ENCODE measurements at places on chromosomes 5 and 9.
A peak's percentile ranks its signal among the peaks of the same experiment; 100 is the strongest.

GRCh38 chr5:168401226-168401625 is 85.0 kb upstream of the RARS1 start:
- DNase-seq = no peak

DNA sequence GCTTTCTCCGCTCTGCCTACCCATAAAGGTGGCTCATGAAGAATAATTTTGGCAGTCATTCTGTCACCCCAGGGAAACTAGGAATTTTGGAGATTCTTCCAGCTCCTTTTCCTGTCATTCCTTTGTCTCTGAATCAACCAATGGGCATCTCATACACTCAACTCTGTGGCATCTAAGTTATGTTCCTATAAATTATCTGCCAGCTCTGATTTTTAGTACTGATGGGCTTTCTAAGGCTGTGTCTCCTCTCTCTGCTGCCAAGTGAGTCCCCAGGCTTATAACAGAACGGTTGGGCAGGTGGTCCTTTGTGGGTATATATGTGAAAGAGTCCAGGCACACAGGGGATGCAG is 226.8 kb downstream of the NMUR2 start:
- peak; percentile 47 for DNase-seq

DNA sequence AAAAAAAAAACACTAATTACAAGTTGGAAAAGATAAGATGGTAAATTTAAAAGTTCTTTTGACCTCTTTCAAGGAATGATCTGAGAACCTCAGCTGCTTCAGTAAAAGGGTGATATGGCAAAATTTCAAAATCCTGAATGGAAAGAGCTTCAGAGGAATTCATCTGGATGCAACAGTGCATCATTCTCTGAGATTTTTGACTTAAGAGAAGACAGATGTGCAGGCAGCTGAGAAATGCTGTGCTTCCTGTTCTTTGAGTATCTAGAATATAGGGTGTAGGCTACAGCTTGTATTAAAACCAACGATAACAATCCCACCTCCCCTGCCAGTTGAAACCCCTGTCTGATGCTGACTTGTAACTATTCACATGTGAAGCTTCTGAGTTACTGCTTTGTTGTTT is 6.2 kb downstream of the FRMPD1 start:
- no peak for DNase-seq

DNA sequence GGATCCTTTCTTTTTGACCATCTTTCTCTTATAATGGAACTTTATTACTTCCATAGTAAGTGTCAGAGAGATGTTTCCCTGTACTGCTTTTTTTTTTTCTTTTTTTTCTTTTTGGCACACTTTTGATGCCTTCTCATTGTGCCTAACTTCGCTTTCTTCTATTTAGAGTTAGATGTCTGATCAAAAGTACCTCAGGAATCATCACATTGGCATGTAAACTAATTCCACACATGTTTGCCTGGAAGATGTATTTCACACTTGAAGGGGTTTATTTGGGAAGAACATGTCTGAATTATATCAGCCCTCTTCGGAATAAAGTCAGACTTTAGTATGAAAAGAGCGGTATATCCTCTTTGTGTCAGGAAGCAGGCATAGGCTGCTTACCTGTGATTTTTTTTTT is 35.1 kb downstream of the SMARCA2 start:
- DNase-seq = no peak

DNA sequence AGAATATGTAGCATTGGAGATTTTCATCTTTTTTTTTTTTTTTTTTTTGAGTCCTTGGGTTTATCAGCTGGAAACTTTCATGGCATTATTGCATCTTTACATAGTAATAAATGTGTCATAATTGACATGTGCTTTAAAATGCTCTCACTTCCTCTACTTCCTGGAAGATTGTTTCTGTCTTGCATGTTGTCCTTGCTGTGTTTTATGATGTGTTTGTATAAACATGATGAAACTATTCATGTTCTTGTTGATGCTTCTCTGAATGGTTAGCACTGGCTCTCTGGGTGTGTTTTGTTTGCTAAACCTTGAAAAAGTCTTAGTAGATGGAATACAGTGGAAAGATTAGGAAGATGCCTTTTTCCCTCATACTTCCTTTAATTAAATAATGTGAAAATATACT is 87.9 kb downstream of the IQGAP2 start:
- DNase-seq = no peak

GRCh38 chr9:136729144-136729543 is 13.6 kb downstream of the LCN10 start:
- DNase-seq = no peak

DNA sequence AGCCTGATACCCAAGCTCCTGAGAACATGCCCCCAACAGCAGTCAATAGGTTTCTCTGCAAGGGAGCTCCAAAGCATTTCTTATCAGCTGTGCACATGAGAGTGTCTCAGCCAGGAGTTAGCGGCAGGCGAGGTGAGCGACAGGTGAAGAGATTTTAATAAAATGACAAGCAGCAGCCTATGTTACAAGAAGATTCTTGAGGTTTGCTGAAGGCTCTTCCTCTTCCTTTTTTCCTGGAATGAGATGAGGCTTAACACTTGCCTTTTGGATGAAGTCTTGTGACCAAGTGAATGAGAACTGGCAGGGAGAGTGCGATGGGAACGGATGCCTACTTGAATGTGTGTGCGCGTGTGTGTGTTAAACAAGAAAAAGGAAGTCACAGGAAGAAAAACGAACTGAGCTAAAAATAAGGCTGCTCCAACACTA is 76.1 kb downstream of the SHB start:
- no peak for DNase-seq

DNA sequence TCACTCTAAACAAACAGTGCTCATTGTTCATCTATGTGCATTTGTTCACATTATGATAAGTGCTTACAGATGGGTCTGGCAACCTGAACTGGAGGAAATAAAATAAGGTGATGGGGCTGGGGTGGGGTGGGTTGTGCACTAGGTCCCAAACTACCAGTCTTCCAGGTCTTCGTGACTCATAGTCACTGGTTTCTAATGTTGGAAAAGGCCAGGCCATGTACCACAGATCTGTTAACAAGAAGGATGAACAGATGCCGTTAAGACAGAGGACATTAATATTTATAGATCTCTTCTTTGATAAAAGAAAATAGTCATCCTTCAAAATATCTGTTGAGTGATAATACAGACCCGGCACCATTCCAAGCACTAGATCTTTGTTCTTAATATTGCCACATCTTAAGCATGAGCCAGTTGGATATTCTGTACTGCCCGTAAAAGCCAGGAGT is 71.4 kb upstream of the STARD4 start:
- no peak for DNase-seq

DNA sequence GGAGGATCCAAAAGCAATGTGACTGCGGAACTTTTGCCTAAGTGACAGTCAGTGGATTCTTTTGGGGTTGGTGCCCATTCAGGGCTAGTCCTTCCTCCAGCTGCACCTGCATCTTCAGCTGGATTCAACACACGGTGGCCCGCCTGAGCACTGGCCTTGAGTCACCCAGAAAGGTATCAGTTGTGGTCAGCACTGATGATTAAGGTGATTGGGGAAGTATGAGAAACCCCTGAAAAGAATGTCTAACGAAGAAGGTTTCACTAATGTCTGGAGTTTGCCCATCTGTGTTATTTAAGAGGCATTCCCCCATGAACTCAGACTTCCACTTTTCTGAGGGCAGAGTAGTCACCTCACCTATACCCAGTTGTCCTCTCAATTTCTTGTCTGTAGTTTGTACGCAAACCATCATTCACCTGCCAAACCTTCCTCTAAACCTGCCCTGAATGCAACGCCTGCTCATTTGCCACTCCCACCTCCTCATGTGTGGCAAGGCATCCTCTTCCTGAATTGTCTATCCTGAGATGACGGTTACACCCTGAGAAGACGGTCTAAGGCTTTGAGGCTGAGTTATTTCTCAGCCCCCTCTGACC is 27.2 kb downstream of the CSF2 start:
- no peak for DNase-seq

DNA sequence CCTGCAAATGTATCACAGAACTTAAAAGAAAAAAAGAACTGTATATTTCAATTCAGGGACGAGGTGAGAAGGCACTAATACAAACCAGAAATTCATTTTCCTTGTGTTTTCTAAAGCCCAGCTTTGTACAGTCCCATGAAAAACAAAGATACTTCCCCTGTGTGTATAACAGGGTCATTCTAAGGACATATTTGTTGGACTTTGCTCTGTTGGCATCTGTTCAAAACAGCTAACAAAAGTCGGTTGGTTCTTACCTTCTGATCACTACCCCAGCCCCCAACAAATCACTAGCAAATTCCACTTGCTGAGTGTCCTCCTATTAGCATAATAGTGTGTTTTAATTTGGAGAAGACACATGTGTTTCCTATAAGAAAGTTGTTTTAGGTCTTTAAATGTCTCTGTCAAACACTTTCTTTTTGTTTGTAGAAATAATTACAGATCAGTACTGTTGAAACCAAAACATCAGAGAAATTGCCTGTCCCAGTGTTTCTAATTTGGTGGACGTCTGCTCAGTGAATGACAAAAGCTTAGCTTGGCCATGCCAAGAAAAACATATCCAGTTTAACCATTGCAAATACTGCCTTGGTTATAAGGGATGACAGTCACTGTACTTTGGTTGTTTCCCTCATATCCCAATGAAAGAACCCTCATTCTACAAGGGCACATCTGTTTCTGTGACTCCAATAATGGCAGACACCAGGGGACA is 480.5 kb downstream of the EBF1 start:
- no peak for DNase-seq

DNA sequence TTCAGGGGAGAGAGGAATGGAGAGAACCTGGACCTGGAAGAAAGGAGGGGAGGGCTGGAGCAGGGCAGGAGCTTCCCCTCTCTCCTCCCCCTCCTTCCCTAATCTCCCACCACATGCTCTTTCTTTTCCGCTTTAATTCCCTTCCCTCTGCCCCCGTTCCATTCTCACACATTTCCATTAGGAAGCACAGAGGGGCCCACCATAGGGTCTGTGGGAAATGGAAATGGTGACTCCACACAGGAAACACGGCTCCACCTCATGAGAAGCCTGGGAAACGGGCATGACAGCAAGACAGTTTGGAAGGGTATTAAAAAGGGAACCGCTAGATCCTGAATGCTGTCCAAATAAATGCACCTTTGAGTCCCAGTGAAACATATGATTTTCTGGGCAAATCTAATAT is 64.9 kb upstream of the ENTREP1 start:
- no peak for DNase-seq

DNA sequence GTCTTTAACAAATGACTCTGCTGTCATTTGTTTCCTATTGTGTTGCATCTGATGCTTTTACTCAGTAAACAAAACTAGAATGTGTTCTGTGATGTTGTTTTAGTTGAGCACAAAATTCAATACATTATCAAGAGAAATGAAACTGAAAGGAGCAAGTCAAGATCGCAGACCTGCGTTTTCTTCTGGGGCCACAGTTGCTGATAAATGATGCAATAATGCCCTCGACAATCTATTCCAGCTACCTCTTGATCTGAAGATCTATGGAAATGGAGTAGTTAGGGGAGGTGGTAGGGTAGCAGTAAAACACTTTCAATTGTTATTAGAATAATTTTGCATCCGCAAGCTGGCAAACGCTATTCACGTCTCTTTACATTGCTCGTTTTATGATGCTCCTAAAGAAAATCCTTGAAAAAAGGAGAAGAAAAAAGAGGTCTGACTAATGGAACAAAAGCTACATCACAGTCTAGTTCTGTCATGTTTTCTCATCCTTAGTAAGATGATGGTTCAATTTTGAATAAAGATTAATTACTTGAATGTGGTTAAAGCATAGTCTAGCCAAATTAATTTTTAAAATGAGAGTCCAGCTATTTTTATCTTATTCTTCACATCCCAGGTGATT is 1.6 kb downstream of the ZNF366 start:
- DNase-seq = no peak

DNA sequence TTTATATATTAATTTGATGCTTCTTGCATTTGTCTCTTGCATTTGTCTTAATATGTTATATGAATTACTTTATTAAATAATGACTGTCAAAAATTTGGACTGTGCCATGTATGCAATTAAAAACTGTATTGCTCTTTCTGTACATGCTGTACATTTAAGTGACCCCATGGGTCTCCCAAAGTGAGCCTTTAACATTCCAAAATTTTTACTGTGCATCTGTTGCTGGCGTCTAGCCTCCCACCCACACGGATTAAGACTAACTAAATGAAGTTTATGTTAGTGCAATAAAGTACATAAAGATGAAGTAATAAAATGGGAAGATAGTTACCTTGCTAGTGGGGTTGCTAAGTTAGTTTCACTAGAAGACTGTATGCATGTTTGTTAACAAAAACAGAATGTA is 48.5 kb downstream of the ADAMTS19 start:
- DNase-seq = no peak

GRCh38 chr5:7348168-7348854 is 47.6 kb upstream of the ADCY2 start:
- DNase-seq = no peak

GRCh38 chr9:33245341-33245740 is 5.4 kb downstream of the SPINK4 start:
- DNase-seq = no peak

GRCh38 chr5:173890195-173890991 is 2.2 kb downstream of the CPEB4 start:
- peak; percentile 42 for DNase-seq

DNA sequence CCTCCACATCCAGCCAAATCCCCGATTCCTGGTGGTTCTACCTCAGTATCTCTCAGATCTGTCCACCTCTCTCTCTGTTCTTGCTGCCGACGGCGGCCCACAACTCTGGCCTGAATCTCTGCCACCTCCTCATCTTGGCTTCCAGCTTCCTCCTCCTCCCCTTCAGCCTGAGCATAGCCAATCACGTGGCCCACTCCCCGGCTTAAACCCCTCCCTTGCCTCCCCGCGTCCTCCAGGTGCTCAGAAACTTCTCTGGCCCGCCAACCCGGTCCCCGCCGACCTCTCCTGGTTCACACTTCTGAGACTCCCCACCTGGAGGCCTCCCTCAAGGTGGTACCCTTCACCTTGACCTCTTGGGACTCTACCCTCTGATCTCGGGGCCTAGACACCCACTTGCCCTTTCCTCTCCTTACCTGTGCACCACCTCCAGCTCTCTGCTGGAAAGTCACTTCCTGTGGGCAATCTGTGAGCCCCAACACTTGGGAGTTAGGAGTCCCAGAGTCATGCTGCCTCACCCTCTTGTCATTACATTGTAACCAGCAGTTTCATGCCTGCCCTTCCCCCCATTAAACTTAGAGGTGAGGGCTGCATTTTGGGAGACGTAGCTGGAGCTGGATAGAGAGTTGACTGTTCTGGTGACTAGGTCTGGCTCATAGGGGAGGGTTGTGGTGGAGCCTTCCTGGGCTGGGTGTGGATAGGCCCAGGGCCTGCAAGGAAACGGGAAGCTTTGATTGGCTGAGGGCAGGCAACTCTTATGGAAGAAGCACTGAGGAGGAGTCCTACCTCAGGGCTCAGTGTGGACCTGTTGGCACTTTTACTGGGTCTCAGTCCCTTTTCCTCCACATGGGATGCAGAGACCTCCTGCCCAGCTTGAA is 4.5 kb upstream of the SET start:
- DNase-seq = peak; percentile 51

DNA sequence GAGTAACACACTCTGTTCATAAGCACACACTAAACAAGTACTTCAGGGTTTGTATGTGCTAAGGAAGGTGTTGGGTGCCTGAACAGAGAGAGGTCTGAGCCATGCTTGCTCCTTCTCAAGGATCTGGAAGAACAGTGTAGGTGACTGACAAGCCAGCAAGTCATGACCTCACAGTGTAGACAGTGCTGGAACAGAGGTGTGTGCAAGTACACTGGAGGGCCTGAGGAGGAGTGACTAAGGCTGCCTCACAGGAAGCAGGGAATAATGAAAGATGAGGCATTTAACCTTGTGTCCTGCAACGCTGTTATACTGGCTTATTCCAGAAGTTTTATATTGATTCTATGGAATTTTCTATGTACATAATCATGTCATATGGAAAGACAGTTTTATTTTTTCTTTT is 83.9 kb downstream of the TMEM174 start:
- DNase-seq = no peak

Data from A172 (cell line).